ENCODE measurements at places on chromosomes 5 and 9. TPM values are rescaled to one million over a fixed set of nuclear protein-coding genes. Genes with fewer than 3 reads are reported as not detected.

DNA sequence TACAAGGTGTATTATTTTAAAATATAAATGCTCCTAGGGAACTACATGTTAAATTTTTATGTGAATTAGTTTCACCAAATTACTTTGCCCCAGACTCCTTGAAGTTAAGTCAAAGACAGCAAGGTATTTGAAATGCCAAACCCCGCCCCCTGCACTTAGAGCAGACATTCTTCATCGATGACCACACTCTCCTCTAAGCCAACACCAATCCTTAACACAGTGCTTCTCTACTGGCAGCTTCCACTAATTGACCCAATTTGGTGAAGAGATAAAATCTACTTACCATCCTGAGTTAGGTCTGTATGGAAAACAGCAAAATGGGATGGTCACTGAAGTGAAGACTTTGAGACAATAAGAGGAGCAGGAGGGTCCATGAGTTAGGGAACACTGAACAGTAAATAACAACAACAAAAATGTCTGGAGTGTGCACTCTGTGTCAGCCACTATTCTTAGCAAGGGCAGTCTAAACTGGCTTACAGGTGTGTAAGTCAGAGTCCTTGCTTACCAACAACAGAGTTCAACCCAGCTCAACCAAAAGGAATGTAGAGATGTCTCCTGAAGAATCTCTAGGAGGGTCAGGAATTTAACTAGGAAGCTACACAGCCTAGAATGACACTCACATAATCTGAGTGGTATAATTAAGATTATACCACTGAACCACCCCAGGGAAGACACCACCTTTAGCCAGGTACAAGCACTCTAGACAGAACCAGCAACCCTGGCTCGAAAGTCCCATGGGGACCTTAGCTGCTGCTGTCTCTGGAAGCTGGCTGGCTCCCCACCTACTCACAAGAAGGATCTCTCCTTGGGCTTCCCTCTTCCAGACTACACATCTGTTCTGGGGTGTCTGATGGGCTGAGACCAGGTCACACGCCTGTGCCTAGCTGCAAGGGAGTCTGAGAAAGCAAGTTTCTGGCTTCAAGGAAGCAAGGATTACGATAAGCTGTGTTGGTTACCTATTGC is 8.8 kb upstream of the UBE2QL1 start:
- DNase-seq = no peak

- DNase-seq = no peak
These were observed 227.0 kb downstream of the DRD1 start for GRCh38 chr5:175216991-175217390.

DNA sequence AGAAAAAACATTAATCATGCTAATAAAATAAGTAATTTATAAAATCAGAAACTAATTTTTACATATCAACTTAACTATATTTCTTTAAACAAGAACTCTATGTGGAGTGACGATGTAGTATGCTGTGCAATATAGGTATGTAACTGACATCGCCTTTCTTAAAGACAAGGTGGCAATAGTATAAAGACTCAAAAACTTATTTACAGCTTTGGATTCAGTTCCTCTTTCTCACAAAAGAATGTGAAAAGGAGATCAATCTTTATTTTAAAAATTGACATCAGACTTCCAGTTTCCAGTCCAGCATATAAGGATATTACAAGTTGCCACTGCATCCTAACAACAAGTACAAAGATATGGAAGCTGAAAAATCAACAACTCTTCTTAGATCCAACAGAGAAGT is 260.3 kb downstream of the TRIM36 start:
- DNase-seq = no peak

DNA sequence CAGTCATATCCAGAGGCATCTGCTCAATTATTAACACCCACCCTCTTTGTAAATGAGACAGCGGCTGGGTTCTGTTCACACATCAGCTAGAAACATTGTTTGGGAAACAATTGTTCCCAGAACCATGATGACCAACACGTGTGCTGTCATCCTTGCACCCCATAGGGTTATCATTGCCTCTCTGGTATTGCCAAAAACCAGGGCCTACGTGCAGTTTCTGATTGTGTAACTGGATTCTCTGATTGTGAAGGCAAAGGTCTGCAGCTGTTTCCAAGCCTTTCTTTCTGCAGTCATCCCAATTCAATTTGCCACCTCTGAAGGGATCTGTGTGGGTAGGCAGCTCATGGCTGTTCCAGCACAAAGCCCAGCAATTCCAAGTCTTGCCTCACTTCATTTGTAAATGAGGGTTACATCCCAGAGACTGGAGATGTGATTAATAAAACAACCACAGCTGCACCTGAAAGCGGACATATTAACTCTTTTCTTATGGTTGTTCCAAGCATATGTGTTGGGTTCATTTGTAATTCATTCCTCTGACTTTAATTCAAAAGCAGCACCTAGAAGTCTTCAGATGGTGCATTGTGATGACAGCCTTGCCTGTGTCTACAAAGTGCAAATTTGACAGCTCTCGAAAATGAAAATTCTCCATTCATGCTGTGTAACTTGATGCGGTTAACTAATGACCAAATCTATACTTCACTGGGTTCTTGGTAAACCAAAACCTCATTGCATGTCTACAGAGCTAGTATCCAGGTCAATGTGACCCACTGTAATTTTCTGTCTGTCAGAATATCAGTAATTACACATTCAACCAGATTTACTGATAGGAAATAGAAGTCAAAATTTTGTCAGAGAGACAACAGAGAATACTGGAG is 66.6 kb downstream of the YIPF5 start:
- no peak for DNase-seq

- no peak for DNase-seq
These were observed 142.9 kb upstream of the GRIA1 start for GRCh38 chr5:153347611-153348010.

- no peak for DNase-seq
These were observed 86.5 kb downstream of the SREK1 start for GRCh38 chr5:66230551-66230950.

DNA sequence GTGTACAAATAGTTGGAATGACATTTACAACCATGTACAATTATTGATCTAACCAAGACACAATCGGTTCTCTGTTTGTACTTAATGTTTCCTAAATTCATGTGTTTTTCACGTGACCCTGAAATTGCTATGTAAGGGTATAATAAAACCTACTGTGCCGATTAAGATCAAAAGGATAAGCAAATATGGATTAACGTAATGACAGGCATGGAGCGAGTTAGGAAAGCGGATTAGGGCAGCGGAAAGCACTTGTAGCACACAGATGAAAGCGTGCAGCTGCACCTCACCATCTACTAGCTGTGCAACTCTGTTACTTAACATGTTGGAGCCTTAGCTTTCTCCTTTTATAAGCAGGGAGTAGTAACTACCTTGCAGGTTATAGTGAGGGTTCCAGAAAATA is 38.3 kb upstream of the ZFYVE16 start:
- no peak for DNase-seq

GRCh38 chr5:57209316-57210040 is 35.6 kb downstream of the GPBP1 start:
- no peak for DNase-seq

DNA sequence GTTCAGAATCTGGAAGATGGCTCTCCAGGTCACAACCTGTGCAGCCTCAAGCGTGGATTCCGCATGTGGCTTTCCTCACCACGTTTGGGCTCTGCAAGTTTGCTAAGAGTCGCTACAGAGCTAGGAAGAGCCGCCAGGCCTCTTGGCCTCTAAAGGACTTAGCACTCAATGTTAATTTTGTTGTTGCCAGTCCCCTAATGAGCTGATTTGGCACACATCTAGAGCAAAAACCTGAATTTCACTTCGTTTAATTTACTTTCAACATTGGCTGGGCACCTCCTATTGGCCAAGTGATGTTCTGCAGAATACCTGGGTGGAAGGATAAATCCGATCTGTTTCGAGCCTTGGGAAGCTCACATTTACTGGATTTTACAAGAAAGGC is 65.8 kb upstream of the UNC5A start:
- no peak for DNase-seq

GRCh38 chr9:113984639-113985380 is 93.3 kb downstream of the AMBP start:
- no peak for DNase-seq

The IFNA16 gene
- not detected for total RNA-seq

DNA sequence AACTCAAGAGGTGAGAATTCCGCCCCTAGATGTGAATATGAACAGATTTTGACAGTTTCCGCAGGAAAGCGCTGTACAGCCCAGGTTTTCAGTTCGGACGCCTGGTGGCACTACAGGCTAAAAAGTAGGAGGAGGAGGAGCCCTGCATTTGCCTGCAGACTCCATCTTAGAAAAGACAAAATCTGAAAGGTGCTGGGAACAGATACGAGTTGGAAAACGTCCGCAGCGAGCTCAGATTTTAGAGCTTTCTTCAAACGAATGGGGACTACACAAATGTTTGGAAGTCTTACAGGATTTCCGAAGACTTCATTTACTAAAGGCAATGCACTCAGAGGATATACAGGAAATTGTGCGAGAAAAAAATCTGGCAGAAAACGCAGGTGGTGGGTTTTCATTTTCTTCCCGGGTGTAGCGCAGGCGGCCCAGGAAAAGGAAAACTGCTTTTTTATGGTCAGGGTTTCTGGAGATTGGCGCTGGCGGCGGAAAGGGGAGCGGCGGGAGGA is 9.9 kb upstream of the PCDHB2 start:
- no peak for DNase-seq

- DNase-seq = no peak
These were observed 79.5 kb upstream of the ZNF608 start for GRCh38 chr5:124825983-124826337.

DNA sequence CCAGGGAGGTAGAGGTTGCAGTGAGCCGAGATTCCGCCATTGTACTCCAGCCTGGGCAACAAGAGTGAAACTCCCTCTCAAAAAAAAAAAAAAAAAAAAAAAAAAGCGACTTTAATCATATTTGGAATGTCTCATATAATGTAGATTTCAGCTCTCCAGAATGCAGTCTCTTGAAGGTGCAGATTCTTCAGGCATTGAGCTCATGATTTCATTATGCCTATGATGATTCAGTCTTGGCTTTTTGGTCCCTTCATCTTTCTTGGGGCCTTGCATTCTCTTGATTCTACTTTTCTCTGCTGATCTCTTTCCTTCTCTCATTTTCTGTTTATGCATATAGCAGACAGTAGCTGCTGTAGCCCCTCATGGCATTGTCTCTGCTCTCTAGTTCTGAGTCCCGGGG is 22.9 kb downstream of the KDM4C start:
- no peak for DNase-seq

GRCh38 chr5:1322036-1322900 is 22.6 kb downstream of the CLPTM1L start:
- DNase-seq = peak; percentile 37

- DNase-seq = peak; percentile 39
These were observed 30.8 kb upstream of the SARDH start for GRCh38 chr9:133768859-133769510.

- DNase-seq = no peak
These were observed 559.1 kb downstream of the CETN3 start for GRCh38 chr5:89850513-89850865.

GRCh38 chr9:8917956-8918739 is 1118.6 kb upstream of the DMAC1 start:
- DNase-seq = no peak

DNA sequence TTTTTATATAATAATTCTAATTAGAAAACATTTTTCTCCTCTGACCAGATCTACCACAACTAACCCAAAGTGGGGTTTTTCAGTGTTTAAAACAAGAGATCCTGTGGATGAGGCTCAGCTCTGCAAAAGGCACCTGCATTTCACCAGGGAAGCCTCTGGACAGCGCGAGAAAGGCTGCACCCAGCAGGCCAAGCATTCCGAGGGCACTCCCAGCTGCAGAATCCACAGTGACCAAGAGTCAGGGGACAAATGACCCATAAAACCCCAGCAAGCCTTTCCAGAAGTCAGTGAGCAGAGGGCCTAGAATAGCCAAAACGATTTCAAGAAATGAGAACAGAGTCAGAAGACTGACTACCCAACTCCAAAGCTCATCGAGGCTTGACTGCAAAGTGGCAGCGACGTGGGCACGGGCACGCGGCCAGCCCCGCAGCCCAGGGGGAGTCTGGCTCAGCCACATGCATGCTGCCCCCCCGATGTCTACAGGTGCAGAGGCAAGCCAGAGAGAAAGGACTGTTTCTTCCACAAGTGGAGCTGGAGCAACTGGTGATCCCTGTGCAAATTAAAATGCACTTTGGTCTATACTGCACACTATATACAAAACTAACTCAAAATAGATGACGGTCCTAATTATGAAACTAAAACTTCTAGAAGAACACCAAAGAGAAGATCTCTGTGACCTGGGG is 26.2 kb downstream of the TPPP start:
- DNase-seq = peak; percentile 28

DNA sequence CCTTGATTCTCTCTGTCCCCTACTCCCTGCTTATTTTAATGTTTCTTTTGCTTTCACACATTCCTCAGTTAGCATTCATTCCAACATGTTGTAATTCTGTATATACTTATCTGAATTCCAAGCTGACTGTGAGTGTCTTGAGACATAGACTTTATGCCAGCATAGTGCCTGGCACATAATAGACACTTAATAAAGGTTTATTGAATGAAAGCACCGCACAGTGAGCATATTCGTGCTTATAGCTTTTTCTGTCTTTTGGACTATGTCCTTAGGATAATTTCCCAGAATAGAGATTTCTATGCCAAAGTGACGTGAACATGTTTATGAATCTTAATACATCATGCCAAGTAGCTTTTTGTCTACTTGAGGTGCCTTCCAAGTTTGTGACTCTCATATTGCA is 174.6 kb downstream of the CD180 start:
- no peak for DNase-seq

GRCh38 chr5:156755421-156756087 is 94.5 kb upstream of the PPP1R2B start:
- DNase-seq = no peak

DNA sequence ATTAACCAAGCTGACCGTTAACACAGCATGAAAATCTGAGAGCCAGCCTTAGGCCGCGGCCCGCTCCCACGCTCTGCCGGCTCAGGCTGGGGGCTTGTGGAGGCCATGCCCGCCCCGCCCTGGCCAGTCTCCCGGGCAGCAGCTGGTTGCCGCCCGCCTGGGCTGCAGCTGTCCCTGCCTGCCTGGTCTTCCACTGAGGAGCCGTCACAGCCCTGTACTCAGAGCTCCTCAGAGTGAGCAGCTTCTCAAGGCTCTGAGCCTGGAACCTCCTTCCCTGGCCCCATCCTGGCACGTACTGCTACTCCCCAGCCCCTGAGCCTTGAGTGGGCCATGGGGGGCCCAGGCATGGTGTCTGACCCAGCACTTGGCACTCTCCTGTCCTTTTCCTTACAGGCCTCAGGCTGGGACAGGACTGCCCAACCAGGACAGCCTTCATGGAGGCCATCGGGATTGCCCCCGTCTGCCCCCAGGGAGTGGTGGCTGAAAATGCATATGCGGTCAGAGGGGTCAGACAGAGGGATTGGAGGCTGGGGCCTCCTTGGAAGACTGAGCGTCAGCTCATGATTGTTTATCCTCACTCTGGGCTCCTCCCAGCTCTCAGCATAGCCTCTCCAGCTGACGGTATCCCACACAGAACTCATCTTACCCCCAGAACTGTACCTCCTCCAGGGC is 11.9 kb downstream of the FGFR4 start:
- no peak for DNase-seq

The CYLC2 gene
- total RNA-seq = not detected

The FIBCD1 gene
- 1.3 TPM for total RNA-seq

The KLHL3 gene
- 6.7 TPM for total RNA-seq

The FBP1 gene
- 527 TPM for total RNA-seq

GRCh38 chr5:85140471-85140870 is 755.8 kb upstream of the EDIL3 start:
- no peak for DNase-seq

The XRCC4 gene
- total RNA-seq = 9.2 TPM

- DNase-seq = no peak
These were observed 146.6 kb downstream of the SEC61B start for GRCh38 chr9:99368341-99369326.

GRCh38 chr5:129904102-129904666 is at the start of gene CHSY3:
CHSY3 (plus strand) TSS chr5:129904465.
- DNase-seq = peak; percentile 89

Measured in lower lobe of right lung (tissue), 2 donors.